KG1 (cell line): ENCODE measurements at places on chromosomes 1 and 21.

- no peak for DNase-seq
Observed at GRCh38 chr1:160109686-160110085, 5.9 kb upstream of the ATP1A2 start.

- no peak for DNase-seq
Observed at GRCh38 chr1:56194701-56195300, 384.6 kb downstream of the PLPP3 start.

- peak; percentile 6 for DNase-seq
Observed at GRCh38 chr1:153422450-153423068, 6.2 kb downstream of the S100A7A start.

DNA sequence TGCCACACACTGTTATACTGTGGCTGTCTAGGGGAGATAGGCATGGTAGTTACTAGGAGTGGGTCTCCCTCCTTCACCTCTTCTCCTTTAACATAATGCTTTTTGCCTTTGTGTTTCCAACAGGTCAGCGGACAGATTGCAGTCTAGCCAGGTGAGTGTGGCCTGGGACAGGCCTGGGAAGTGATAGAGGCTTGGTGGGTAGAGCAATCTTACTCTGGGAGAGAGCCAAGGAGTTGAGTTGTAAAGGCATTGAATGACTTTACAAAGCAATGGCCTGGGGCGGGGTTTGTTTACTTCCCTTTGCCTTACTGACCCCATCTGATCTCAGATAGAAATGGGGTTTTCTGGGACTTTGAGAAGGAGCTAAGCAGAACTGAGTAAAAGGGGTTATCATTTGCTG lies 51.0 kb upstream of the IKBKE start:
- no peak for DNase-seq

DNA sequence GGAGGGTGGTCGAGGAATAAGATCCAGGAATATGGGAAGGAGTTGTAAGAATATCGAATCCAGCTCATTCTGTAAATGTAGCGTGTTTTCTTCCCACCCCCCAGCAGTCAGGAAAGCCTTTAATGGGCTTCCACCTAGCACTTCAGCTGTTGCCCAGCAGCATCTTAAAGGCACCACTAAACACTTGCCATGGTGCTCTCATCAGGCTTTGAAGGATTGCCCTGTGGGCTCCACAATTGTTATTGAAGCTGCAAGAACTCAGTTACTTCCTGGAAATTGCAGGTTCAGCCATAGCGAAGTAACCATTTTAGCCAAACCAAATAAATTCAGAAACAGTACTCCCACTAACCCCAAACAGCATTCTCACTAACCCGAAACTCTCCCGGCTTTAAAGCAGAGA lies 511.2 kb downstream of the PLPP3 start:
- no peak for DNase-seq

DNA sequence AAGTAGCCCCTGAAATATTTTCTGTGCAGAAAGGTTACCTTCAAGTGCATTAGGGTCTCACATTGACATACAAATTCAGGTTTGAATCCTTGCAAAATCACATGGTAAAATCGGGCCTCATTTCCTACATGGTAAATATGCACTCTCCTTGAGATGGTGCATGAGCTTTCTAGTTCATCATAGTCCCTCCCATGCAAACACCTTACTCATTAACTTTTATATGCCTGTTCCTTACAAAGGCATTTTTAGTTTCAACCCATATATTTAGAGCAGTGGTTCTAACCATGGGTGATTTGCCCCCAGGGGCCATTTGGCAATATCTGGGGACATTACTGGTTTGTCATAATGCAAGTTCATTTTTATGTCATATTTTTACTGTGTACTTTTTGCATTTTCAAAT lies 37.2 kb downstream of the PBX1 start:
- no peak for DNase-seq

- peak; percentile 18 for DNase-seq
Observed at GRCh38 chr1:32816676-32817158, 441 bp downstream of the YARS1 start.

DNA sequence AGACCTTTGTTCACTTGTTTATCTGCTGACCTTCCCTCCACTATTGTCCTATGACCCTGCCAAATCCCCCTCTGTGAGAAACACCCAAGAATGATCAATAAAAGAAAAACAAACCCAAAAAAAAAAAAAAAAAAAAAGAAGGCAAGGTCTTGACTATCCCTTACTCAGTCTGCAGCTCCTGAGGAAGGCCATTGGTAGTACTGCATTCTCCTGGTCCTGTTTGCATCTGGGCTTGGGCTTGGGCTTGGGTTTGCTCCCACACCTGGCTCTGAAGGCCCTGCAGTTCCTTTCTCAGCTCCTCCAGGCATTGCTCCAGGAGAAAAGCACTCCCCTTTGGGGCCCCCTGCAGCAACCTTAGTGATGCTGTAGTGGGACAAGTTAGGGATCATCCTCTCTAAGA lies 1.6 kb downstream of the CCDC163 start:
- no peak for DNase-seq

- no peak for DNase-seq
Observed at GRCh38 chr1:230337266-230337665, 88.9 kb downstream of the PGBD5 start.

- DNase-seq = no peak
Observed at GRCh38 chr21:45297329-45297728, 9.6 kb upstream of the POFUT2 start.

DNA sequence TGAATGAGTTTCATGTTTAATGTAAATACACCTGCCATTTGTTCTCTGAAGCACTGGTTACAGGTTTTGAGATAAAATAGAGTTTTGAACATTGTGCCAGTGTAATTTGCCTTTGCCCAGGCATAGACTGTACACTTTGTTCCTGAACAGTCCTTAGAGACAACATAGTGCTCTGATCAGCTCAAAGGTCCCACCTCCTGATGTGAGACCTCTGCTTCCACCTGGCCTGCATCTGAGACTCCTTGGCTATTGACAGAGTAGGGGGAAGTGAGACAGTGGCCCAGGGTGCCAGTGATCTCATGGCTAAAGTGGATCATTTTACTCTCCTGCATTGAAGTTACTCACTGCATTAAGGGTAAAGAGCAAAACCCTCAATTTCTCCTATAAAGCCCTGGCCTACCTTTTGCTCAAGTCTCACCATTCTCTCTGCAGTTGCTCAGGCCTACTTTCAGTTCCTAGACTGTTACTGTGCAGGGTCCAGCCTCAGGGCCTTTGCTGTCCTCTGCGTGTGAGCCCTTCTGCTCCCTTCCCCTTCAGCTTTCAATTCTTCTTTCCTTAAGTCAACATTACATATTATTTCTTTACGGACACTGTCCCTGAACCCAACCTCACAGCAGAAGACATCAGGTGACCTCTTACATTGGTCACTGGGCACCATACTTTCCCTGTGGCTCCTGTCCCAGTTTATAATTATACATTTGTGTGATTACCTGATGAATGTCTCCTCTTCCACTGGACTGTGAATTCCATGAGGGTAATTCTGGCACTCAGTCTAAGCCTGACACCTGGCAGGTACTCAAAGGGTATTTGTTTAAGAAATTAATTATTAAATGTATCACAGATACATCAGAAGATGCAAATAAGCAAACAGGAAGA lies 142.9 kb downstream of the ROR1 start:
- no peak for DNase-seq

DNA sequence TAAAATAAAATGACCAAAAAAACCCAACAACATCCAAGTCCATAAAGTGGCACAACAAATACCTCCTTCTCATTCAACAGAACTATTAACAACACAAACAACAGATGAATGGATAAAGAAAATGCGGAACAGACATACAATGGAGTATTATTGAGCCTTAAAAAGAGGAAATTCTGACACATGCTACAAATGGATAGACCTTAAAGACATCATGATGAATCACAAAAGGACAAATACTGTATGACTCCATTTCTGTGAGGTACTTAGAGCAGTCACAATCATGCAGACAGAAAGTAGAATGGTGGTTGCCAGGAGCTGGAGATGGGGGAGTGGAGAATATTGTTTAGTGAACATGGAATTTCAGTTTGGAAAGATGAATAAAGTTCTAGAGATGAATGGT lies 42.6 kb downstream of the EYA3 start:
- DNase-seq = no peak

- DNase-seq = no peak
Observed at GRCh38 chr21:32392299-32392879, 423 bp downstream of the URB1 start.

- DNase-seq = no peak
Observed at GRCh38 chr1:214214851-214215250, 66.1 kb upstream of the SMYD2 start.

DNA sequence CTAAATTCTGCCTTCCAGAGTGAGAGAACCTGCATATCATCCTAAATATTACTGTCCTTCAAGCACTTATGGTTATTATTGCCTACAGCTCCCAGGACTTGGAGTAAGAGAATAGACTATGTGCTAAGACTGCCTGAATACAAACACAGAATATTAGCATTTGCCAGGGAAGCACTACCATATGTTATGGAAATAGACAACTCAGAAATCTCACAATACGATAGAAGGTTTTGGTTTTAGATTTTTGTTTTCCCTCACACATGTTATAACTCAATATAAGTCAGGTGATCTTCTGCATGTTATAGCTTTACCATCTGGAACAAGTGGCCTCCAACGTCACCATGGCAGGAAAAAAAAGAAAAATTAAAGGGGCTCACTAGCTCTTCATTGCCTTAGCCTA lies 413.9 kb downstream of the LRRIQ3 start:
- no peak for DNase-seq
